ENCODE measurements at places on chromosomes 16 and 17.

DNA sequence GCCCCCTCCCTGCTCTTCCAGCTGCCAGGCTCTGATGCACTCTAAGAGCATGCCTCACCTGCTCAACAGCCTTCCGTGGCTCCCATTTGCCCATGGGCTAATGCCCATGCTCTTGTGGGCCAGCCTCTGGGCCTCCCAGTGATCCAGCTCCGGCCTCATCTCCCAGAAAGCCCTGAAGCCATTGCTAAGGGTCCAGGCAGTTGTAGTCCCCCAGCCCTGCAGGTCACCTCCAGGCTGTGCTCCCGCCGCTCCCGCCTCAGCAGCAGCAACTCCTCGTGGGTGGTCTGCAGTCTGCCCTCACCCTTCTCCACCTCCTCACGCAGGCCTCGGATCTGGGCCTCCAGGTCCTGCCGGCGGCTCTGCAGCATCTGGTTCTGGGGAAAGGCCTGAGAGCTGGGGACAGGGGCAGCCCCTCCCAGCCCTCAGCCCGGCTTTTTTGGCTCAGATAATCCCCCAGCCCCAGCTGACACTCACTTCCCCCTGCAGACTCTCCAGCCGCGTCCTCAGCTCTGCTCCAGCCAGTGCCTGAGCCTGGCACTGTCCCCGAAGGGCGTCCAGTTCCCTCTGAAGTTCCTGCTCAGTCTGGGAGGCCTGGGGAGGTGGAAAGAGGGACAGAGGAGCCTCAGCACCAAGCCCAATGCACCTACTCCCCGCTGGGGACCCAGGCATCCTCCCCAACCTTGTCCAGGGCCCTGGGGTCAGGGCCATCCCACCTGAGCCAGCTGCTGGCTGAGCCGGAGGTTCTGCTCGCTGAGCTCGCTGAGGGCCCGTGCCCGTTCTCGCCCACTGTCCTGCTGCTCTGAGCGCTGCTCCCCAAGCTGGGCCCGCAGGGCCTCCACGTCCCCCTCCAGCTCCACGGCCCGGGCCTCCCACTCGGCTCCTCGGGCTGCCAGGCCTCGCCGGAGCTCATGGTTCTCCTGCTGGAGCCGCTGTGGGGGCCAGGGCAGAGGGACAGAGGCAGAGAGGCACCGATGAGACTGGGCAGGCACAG is 6.2 kb downstream of the BICDL2 start:
- DNase-seq, result no peak

DNA sequence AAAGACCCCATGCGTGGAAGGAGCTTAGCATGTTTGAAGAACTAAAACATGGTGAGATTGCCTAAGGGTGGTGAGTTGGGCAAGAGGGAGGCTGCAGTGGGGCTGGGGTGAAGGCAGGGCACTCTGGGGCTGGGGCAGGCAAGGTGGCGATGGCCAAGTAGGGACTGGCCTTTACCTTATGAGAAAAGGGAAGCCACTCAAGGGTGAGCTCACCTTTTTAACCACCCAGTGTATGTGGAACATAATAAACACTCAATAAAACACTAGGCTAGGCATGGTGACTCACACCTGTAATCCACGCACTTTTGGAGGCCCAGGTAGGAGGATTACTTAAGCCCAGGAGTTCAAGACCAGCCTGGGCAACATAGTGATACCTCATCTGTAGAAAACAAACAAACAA is 37.7 kb downstream of the LYRM9 start:
- DNase-seq, result no peak

DNA sequence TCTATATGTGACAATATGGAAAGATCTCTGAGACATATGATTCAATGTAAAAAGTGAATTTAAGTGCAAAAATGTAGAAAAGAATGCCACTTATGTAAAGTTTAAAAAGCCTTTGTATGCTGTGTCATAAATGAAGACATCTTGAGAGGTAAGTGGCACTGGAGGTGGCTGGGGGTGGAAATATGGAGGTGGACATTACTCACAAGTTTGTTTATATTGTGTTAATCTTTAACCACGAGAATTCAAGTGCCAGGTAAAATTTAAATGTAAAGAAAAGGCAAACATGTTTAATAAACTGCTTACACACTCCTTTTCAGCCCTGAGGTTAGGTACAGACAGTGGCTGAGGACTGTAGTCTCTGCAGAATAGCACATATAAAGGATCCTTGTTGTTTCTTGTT is 235.1 kb downstream of the ABCC12 start:
- no peak for DNase-seq

DNA sequence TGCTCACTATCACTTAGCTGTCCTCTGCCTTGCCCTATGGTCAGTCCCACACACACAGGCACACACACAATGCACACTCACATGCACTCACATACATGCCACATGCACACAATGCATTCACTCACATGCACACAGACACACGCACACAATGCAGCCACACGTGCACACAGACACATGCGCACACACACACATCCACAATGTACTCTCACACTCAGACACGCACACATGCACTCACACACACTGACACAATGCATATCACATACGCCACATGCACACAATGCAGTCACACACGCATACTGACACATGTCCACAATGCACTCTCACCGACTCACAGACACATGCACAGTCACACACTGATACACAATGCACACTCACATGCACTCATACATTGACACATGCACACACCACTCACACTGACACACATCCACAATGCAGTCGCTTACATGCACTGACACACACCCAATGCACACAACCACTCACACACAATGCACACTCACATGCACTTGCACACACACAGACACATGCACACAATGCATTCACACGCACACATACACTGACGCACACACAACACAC is 99.7 kb downstream of the ENGASE start:
- DNase-seq, result no peak

GRCh38 chr17:39709319-39709997 is 9.6 kb downstream of the ERBB2 start:
- no peak for DNase-seq

DNA sequence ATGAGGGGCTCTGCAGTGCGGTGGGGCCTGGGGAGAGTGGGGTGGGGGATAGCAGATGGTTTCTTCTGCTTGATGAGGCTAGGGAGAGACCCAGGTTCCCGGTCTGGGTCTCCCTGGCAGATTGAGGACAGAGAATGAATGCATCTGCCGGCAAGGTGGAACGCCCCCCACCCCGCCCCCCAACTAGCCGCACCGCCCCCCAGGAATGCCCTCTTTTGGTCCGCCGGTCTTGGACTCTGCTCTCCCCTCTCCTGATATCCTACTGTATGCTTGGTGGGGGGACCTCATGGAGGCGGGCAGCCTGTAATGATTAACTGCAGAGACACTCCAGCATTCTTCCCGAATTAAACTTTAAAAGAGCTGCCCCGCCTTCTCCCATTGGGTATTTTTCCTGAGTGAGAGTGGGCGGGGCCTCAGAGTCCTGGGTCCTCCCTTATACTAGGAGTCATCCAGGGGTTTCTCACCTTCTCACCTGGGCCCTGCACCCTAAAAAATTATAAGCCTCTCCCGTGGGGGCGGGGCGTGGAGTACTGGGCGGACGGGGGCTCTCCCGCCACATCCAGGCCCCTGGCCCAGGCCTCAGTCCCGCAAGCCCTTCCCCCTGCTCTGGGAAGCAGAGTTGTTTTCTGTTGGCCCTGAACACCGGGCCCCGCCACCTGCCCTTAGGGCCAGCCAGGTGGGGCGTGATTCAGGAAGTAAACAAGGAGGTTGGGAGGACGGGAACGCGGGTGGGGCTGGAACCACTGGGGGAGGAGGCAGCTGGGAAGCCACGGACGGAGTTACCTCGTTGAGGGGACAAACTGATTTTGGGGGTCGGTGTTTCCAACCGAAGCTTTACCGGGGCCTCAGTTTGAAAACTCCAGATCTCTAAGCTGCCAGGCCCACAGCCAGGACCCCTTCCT is 1.5 kb downstream of the GRB7 start:
- DNase-seq, result no peak

DNA sequence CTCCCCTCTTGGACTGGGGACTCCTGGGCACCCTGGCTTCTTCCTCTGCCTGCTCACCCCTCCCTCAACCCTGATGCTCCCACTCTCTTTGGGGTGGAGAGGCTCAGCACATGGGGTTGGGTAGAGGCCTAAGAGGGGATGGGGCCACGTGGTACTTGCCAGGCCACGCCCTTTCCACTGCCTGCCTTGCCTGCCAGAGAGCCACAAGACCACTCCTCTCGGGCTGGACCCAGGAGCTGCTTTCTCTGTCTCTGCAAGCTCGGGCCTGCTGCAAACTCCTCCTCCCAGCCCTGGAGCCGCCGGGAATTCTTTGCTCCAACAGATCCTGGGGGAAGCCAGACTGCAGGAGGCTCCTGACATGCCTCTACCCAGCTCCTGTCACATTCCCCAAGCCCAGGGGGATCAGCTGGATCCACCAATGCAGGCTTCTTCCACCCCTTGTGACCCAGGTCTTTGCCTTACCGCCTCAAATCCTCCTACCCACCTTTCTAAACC is 11.8 kb downstream of the DLX4 start:
- DNase-seq, result no peak

- no peak for DNase-seq
Observed at GRCh38 chr16:67910158-67910557, 17.1 kb downstream of the PSKH1 start.

DNA sequence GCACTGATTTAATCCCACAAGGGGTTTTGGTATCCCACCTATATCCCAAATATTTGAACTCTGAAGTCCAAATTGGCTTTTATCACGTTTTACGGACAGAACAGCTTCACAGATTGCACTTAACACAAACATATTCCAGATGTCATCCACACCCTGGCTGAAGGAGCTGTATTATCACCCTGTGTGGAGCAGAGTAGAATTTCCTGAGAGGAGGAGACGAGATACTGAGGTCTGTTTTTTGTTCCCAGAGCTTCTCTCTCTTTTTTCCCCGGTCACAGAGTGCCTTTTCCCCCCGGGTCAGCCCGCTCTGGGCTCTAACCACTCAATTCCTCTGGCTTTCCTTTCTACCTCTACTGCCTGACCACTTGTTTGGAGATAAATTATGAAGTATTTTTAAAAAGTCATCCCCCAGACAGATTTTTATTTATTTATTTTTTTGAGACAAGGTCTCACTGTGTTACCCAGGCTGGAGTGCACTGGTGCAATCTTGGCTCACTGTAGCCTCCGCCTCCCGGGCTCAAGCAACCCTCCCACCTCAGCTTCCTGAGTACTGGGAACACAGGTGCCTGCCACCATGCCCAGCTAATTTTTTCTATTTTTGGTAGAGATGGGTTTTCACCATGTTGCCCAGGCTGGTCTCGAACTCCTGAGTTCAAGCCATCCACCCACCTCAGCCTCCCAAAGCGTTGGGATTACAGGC is 30.7 kb downstream of the DNAH2 start:
- no peak for DNase-seq

DNA sequence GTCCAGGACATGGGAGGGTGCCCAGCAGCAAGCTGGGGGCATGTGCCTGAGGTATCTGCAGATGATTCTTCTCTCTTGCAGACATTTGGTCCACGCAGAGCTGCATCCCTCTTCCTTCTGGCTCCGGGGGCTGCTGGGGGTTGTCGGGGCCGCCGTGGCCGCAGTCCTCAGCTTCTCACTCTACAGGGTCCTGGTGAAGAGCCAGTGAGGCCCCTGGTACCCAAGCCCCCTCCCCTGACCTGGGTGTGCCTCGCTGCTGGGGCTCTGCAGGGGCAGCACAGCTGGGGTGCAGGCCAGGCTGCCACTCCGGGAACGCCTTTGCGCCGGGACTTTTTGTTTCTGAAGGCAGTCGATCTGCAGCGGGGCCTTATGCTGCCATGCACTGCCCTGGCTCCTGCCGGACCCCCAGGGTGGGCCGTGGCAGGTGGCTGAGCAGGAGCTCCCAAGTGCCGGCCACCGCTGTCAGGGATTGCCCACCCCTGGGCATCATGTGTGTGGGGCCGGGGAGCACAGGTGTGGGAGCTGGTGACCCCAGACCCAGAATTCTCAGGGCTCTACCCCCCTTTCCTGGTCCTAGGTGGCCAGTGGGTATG is 2.0 kb upstream of the RHBDL1 start:
- DNase-seq, result no peak

DNA sequence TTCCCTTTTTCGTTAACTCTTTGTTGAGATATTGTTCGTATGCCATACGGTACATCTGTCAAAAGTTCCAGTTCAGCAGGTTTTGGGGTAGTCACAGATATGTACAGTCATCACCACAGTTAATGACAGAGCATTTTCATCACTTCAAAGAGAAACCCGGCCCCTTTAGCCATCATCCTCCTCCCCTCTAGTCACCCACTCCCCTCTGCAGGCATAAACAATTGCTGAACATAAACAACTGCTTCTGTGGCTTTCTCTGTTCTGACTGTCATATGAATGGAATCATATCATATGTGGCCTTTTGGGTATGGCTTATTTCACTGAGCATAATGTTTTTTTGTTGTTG is 59.3 kb downstream of the RNF213 start:
- no peak for DNase-seq

- no peak for DNase-seq
Observed at GRCh38 chr16:78473031-78473699, 373.7 kb downstream of the WWOX start.

DNA sequence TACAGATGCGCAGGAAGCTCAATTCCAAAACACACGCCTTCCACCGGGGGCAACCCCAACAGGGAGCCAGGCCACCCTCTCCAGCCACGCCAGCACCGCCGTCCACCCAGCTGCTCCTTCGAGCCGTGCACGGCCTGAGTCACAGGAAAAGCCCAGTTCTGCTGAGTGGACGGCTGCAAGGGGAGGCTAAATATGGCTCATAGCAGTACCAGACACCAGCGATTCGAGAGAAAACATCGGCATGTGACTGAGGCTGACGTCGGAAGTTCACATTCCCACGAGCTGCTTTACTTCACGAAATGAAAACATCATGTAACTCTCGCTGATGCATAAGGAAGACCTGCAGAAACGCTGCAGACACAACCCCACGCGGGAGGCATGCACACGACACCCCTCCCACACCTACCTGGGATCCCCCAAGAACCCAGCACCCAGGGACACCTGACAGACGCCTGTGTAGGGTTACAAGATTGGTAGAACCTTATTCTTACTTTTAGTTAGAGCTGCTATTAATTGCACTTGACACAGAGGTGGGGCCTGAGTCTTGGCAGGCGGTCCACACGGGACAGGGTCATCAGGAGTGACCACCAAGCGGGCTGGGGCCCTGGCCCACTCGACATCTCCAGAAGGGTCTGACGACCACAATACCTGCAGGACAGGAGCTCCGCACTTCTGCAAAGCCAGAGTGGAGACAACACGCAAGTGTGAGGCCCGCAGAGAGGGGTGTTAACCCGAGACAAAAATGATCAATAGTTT is 116.8 kb downstream of the ANKRD11 start:
- no peak for DNase-seq

DNA sequence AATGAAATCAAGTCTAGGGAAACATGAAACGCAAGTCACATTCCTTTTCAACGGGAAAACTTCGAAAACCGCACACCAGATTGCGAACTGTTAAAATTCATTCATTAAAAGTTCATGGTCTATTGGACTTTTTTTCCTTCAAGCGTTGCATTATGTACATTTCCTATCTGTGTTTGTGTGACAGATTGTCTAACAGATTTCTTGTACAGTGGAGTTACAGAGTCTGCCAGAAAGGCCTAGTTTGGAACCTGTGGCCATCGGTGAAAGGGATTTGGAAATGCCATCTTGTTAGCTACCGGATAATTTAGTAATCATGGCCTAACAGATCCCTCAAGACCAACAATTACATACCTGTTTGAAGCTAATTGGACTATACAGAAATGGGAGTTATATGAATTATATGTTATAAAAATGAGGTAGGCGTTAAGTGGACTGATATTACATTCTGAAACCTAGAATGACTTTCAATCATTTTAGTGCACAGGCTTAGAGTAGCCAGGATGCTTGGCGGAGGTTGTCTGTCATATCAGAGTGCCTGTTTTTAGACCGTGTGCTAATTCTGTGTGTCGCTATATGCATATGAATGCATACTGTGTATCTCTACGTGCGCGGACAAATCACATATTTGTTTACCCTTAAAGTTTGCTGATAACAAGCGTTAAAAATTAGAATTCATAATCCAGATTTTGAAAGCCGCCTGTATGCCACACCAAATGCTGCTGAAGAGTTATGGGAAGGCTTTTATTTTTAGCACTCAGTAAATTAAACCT is 885.4 kb upstream of the RBFOX1 start:
- no peak for DNase-seq

Data from NB4 (cell line).